ENCODE measurements at places on chromosomes 11 and 22.

DNA sequence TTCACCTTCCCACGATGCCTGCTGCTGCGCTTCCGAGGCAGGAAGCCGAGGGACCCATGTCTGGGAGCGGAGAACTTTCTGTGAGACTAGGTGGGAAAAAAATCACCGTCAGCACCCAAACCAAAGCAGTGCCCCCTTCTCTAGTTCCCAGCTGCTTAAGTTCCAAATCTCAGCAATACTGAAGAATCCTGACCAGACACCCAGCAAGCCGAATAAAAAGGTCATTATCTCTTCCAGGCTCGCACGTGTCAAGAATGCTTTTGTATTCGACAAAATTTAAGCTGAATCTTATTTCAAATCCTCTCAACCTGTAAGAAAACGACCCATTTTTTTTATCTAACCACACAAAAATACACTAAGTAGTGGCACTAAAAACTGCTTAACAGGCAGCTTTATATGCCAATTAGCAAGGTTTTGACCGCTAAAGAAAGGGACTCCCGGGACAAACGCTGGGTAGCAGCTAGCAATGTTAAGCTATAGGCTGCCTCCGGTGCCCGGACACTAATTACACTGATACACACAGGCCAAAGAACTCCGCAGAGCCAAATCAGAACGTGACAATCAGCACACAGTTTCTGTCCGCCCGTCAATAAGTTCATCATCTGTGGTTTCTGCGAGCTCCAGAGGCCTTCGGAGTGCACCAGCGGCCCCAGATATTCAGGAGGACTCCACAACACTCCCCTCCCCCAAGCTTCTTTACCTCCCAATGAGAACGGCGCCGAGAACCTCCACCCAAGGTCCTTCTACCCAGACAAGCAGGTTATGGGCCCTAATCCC, 728 bp downstream of the RPL3 start:
- no peak for DNase-seq

- peak; percentile 79 for DNase-seq
These were observed 6.3 kb upstream of the SYNGR1 start for GRCh38 chr22:39343259-39344045.

GRCh38 chr11:60700689-60701468, 1.5 kb downstream of the MS4A8 start:
- peak; percentile 6 for DNase-seq

GRCh38 chr11:129324533-129325175, 51.0 kb upstream of the BARX2 start:
- no peak for DNase-seq

DNA sequence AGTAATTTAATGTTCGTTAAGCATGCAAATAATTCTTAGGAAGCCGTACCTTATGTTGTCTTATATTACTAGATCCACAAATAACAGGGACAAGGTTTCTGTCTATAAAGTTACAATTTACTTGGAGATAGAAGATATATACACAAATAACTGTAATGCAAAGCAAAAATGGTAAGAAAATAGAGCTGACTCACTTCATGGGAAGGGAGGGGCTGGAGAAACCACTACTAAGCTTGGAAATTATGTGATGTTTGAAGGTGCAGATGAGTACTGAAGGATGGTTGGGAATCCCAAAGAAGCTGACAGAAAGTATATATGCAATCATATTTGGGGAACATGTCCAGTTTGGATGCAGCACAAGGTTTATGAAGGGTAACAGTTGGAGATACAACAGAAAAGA, 4.0 kb downstream of the NPAT start:
- peak; percentile 42 for DNase-seq

DNA sequence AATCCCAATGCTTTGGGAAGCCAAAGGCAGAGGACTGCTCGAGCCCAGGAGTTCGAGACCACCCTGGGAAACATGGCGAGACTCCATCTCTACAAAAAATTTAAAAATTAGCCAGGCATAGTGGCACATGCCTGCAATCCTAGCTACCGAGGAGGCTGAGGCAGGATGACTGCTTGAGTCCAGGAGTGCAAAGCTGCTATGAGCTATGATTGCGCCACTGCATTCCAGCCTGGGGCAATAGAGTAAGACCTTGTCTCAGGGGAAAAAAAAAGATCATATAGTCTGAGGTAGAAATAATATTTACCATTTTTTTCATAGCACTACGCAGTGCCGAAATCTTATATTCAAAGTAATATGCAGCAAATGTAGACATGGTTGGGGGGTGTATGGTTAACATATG, 47.8 kb downstream of the MRTFA start:
- no peak for DNase-seq

DNA sequence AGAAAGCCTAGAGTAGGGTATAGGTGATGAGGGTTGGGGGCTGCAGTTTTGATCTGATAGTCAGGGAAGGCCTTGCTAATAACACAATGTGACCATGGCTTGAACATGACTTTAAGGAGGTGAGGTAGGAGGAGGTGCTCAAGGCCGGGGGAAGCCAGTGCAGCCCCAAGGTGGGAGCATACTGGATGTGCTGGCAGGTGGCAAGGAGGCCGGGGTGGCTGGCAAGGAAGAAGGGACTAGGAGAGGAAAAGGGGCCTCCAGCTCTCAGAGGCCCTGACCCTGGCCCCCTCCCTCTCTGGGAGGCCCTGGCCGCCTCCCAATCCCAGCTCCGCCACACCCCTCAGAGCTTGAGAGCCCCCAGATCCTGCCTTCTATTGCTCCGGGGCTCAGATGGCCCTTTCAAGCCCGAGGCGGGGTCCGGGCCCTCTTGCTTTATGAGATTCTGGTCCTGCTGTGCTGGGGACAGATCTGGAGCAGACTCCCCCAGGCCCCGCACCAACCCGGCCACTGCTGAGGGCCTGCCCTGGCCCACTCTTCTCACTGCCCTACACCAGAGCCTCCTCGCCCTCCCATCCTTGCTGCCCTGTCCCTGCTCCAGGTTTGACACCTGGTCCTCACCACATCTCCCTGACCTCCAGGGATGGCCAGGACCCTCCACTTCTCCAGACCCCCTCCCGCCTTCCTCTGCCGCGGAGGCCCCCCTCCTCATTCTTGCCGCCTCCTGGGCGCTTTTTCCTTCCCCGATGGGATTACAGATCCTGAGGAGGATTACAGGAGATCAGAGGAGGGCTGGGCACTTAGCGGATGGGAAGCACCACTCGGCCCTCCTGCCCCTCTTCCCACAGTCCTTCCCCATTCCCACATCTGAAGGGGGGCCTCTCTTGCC, 1.8 kb downstream of the PITPNM1 start:
- no peak for DNase-seq

GRCh38 chr22:36900880-36901279, 12.5 kb upstream of the CSF2RB start:
- no peak for DNase-seq

- DNase-seq = no peak
These were observed 98.3 kb upstream of the ZC3H12C start for GRCh38 chr11:109994907-109995306.

DNA sequence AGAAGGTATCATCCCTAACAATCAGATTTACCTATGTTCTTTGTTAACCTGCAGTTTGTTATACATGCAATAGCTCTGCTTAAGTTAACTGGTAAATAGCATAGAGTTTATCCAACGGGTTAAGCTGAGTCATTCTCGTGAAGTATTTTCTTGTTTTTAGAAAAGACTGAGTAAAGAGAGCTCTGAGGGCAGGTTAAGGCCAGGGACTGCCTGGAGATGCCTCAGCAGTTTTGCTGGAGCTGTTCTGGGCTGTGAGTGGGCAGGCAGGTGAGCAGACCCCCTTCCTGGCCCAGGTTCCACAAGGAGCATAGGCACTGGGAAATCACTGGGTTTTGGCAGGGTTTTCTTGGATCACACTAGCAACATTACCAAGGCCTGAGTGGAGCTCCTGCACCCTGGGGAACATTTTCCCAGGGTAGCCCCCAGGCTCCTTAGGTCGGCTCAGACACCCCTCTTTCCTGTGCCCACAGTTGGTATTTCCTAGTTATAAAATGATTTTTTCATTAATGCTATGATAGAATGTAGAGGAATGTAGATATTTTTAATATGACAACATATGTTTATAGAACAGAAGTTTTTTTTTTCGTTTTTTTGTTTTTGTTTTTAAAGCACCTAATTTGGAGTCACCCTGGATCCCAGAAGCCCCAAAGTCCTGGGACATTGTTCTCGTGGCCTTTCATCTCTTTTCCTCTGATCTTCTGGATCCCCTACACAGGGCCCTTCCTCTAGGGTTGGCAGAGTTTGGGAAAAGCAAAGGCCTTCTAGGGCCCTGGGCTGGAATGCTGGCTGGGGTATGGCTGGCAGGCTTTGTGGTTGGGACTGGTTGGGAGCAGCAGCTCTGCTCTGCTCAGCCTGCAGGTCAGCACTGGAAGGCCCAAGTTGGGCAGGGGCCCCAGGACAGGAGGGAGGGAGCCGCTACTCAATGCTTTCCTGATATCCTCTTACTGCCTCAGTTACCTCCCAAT, 26.7 kb downstream of the IRAG1 start:
- DNase-seq = no peak

- DNase-seq = no peak
These were observed 183.5 kb upstream of the SNX19 start for GRCh38 chr11:131099746-131100145.

- DNase-seq = no peak
These were observed 160.5 kb upstream of the DDI1 start for GRCh38 chr11:103875855-103876510.

GRCh38 chr11:117953024-117953671, 23.9 kb upstream of the TMPRSS13 start:
- DNase-seq = no peak

- peak; percentile 89 for DNase-seq
These were observed 444 bp upstream of the TSKU start for GRCh38 chr11:76782531-76783293.

DNA sequence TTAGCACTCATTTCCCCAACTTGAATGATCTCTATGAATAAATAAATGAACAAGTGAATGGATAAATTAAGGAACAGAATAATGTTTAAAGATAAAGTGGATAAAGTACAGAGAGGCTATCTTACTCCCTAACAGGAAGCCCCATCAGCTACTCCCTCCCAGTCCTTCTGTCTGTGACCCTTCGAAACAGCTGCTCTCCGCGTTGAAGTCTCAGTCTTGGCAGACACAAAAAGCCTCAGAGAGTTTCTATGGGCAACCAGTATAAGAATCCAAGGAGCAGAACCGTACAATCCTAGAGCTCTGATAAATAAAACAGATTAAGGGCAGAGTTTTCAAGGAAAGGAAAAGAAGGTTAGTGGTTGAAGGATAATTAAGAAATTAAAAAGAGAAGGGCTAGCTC, 35.0 kb downstream of the GUCY1A2 start:
- no peak for DNase-seq

DNA sequence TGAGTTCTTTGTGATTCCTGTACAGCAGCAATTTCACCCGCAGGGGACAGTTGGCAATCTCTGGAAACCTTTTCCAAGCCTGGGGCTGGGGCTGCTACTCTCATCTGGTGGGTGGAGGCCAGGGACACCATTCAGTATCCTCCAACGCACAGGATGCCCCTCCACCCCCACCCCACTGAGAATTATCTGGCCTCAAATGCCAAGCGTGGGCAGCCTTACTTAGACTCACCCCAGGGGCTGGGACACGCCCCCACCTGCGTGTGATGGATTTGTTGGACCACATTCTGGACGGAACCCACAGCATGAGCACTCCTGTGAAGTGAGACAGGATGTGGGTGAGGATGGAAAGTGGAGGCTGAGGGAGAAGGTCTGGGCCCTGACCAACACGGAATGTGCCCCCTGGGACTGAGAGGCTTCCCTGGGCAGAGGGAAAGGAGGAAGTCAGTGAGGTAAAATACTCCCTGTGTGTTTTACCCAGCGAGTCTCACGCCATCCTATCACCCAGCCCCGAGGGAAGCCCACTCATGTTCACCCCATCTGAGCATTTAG, 13.7 kb downstream of the RASD2 start:
- DNase-seq = no peak

DNA sequence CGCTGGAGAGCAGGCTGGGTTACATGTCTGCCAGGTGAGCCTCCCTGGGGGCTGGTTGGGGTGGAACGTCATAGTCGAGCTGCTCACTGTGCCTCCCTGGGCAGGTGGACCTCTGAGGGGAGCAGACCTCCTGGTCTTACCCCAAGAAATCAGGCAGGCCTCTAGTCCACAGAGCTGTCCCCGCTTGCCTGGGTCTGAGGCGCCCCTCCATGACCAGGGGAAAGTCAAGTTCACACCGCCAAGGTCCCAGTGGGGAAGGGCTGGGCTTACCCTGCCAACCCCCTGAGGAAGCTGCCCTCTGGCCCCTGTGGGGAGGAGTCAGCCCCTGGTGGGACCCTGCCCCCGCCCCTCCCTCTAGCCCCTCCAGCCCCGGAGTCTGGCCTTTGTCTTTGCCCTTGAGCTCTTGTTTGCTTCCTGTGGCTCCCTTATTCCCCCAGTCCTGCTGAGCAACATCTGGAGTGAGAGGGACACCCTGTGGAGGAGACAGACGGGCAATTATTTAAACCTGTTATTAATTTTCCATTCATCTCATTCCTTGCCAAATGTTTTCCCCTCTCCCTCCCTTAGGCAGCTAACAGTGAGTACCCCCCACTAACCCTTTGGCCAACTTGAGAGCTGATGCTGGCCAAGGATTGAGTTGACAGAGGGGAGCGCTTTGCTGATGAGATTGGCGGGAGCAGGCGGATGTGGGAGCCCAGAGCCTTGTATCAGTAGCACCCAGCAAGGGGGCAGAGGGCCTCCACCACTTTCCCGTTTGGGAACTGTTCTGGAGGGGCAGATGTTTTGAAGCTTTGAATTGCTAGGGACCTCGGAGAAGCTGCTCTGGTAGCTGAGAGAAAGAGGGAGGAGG, 83.4 kb downstream of the CEP164 start:
- DNase-seq = no peak

DNA sequence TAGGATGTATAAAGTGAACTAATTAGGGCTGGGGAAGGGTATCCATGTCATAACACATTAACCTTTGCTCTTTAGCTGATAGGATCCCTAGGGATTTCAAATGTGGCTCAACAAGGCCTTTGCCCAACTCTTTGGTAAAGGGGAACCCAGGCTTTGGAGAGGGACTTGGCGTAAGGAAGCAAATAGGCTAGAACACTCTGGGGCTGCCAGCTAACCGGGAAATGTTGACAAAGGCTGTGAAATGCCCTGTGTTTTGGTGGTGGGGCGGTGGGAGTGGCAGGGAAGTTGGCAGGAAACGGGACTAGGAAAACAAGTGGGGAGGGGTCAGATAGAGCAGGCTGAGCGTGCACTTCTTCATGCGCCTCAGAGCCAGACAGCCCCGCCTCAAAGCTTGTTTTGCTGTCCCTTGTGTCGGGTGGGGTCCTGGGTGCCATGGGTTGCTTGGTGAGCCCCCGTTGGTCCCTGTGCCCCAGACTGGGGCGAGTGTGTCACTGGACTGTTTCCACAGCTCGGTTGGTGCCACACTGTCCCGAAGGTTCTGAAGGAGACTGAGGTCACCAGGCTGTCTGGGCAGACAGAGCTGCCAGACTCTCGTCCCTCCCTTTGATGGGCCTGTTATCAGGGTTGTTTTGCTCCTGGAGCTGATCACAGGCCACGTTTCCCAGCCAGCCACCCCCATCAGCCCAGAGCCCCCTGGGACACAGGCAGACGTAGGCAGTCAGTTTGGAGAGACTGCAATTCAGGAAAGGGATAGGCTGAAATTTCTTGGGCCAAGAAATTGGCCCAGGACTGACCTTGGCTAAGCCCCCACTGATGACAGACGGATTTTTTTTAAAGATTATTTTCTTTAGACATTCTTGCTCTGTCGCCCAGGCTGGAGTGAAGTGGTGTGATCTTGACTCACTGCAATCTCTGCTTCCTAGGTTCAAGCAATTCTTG, 19.6 kb downstream of the KCTD21 start:
- no peak for DNase-seq

GRCh38 chr11:70206982-70207376, 3.9 kb downstream of the FADD start:
- DNase-seq = no peak

- no peak for DNase-seq
These were observed 863.3 kb downstream of the TBC1D22A start for GRCh38 chr22:47625531-47626427.

GRCh38 chr22:22316589-22316988, 72.0 kb downstream of the VPREB1 start:
- DNase-seq = no peak
